A549 treated with Hydrocortisone at 1 μM for 4 hours (cell line): ENCODE measurements at places on chromosomes 2 and 18. TPM values are rescaled to one million over a fixed set of nuclear protein-coding genes. Genes with fewer than 3 reads are reported as not detected.

ATRAID gene
- total RNA-seq: 207 to 223 TPM (median 220 TPM) in 5 replicates

POU3F3 gene
- total RNA-seq: 0.03 TPM in 1 of 5 replicates, not detected in the others

UGT1A8 gene
- 0.05 to 0.06 TPM in 2 of 5 replicates, not detected in the others for total RNA-seq

FIGN gene
- total RNA-seq: 1.7 to 2.7 TPM (median 2.0 TPM) in 5 replicates
